ENCODE measurements at places on chromosomes 11 and 22.

- DNase-seq: no peak
Measured at GRCh38 chr11:7964261-7964660, 986 bp downstream of the NLRP10 start.

DNA sequence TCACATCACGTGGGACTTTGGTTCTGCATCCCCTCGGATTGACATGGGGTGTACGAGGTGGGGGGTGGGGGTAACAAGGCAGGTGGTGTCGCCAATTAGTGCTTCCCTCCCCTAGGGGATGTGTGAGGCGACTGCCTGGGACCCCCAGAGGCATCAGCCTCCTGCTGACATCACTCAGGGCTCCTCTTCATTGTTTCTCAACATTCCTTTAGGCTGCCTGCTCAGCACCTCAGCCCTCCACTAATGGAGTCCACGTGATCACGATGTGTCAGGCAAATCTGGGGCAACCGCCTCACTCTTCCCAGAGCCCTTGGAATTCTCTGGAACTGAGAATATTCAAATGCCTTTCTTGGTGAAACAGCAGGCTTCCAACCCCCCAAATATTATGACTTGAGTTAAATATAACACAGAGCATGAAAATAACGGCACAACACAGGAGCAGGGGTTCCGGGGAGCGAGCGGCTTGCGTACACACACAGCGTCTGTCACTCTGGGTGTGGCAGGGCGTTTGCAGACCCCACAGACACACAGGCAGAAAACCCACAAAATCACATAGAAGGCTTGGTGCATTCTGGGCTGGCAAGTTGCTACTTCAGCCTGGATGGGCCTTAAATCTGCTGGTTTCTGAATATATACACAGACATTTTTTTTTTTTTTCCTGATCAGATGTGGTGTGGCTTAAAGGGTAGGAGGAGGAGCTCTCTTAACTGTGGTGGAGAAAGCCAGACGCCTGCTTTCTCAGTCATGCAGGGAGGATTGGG is 170.1 kb upstream of the CADM1 start:
- DNase-seq: no peak

GRCh38 chr22:50179937-50180726 is 5.6 kb upstream of the TRABD start:
- no peak for DNase-seq

GRCh38 chr11:211295-211694 is 3.8 kb downstream of the RIC8A start:
- DNase-seq: no peak

GRCh38 chr11:99693941-99694492 is 673.3 kb downstream of the CNTN5 start:
- peak; percentile 74 for DNase-seq

- DNase-seq: no peak
Measured at GRCh38 chr11:19577391-19577975, 135.2 kb upstream of the NAV2 start.

- no peak for DNase-seq
Measured at GRCh38 chr22:49856343-49856742, 2.7 kb downstream of the ZBED4 start.

GRCh38 chr11:120832481-120833238 is 191.2 kb upstream of the TBCEL start:
- no peak for DNase-seq

DNA sequence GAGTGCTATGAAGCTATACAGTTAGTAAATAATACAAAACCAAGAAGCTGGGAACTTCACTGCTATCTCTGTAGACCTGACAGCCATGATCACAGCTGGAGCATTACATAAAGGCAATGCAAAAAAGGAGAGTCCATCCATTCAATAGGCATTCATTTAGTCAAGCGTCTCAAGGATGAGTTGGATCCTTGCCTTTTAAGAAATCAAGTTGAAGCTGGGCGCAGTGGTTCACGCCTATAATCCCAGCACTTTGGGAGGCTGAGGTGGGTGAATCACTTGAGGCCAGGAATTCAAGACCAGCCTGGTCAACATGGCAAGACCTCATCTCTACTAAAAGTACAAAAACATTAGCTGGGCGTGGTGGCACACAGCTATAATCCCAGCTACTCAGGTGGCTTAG is 48.1 kb upstream of the ALKBH3 start:
- no peak for DNase-seq

DNA sequence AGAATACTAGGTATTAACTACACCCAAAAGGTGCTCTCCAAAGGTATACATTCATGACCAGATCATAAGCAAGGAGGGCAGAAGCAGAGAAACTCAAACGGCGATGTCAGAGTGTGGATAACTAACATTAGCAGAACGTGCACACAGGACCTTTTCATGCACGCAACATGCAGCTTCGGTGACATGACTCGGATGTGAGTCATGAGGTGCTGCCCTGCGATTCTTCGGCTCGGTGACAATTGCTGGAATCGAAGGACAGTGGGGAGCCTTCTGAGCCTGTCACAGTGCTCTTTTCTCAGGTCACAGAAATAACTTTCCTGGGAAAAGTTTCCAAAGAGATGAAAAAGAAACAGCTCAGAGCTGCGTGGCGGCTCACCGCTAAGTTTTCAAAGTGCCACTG is 418.5 kb upstream of the SYN3 start:
- no peak for DNase-seq

GRCh38 chr11:19252394-19253152 is 11.8 kb upstream of the E2F8 start:
- no peak for DNase-seq

DNA sequence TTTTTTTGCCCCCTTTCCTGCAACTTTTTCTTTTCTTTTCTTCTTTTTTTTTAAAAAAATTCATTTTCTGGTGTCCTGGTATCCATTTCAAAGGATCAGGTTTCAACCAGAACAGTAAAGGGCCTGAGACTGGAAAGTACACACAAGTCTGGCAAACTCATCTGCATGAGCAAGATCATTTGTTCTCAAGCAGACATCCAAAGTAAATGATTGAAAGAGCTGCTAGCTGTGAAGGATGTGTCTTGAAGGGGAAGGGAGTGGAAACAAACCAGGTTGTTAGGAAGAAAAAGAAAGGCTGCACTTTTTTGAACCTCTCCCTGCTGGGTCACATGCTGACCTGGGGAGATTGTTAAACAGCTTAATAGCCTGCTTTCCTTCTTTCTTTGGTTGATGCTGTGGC is 5.3 kb downstream of the YAP1 start:
- DNase-seq: peak; percentile 76

GRCh38 chr11:47524291-47524874 is 28.5 kb downstream of the CELF1 start:
- DNase-seq: no peak

GRCh38 chr11:124844664-124845079 is 20.6 kb upstream of the ROBO3 start:
- no peak for DNase-seq

GRCh38 chr11:109019342-109019936 is 354.6 kb downstream of the DDX10 start:
- DNase-seq: no peak

GRCh38 chr11:105491394-105491793 is 118.5 kb upstream of the GRIA4 start:
- DNase-seq: no peak

DNA sequence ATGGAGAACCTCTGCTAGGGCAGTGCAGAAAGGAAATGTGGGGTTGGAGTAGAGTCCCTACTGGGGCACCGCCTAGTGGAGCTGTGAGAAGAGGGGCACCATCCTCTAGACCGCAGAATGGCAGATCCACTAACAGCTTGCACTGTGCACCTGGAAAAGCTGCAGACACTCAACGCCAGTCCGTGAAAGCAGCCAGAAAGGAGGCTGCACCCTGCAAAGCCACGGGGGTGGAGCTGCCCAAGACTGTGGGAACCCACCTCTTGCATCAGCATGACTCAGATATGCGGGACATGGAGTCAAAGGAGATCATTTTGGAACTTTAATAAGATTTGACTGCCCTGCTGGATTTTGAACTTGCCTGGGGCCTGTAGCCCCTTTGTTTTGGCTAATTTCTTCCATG is 8.7 kb downstream of the TSKU start:
- peak; percentile 72 for DNase-seq

- no peak for DNase-seq
Measured at GRCh38 chr22:35697142-35697541, 20.5 kb upstream of the APOL5 start.

DNA sequence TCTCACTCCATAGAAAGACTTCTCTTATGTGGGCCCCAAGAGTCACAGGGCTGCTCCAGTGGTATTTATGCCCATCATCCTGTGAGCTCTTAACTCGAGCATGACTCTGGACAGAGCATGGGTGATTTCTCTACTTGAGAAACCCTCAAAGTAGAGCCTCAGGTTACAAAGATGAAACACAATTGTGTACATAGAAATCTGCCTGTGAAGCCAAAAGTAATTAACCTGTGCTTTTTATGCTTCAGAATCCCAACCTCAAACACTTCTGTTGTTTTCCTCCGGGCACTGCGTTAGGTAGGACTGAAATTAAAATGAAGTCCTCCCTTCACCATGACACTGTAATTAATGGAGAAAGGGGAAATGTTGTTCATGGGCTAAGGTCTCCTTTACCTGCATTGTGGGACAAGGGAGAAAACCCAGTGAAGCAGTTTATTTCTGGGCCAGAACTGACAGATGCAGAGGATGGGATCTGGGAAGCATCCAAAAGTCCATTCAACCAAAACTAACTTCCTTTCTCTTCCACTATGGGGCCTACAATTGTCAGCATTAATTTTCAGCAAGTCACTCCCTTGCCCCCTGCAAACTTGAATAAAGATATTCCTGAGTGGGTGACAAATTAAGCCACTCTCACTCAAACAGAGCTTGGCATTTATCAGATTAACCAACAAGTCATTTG is 24.1 kb upstream of the POU2AF1 start:
- DNase-seq: no peak

- no peak for DNase-seq
Measured at GRCh38 chr22:27111796-27112672, 454.6 kb downstream of the MIAT start.

- DNase-seq: no peak
Measured at GRCh38 chr11:26904132-26904531, 89.8 kb upstream of the FIBIN start.

DNA sequence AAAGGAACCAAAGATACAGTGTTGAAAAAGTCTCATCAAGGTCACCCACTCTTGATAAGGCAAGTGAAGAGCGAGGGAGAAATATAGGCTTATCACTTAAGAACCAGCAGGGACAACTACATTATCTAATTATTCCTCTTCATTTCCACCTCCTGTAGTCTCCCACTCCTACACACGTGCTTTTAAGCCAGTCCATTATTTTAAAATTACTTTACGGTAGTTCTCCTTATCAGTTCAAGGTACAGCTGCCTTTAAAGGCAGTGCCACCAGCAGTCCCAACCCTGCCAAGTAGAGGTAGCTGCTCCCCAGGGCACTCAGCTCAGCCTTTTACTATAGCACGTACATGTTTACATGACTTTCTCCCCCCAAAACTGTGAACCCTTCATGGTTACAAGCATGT is 161.5 kb upstream of the BLID start:
- no peak for DNase-seq

GRCh38 chr11:122334546-122335339 is 218.7 kb upstream of the BLID start:
- no peak for DNase-seq

DNA sequence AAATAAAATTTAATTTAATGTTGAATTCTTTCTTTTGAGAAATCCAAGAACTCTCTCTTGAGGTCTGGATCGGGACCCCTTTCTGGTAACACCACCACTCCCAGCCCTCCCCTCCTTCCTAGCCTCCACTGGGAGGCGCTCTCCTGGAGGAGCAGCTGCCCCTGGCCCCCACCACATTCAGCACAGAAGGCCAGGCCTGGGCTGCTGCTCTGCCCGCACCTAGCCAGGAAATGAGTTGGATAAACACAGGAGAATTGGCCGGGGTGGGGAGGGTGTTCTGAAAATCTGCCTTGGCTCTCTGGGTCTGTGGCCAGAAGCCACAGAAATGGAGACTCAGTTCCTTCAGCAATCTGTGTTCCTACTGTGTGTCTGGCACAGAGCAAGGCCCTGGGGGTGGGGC is 31.2 kb downstream of the C22orf42 start:
- no peak for DNase-seq

DNA sequence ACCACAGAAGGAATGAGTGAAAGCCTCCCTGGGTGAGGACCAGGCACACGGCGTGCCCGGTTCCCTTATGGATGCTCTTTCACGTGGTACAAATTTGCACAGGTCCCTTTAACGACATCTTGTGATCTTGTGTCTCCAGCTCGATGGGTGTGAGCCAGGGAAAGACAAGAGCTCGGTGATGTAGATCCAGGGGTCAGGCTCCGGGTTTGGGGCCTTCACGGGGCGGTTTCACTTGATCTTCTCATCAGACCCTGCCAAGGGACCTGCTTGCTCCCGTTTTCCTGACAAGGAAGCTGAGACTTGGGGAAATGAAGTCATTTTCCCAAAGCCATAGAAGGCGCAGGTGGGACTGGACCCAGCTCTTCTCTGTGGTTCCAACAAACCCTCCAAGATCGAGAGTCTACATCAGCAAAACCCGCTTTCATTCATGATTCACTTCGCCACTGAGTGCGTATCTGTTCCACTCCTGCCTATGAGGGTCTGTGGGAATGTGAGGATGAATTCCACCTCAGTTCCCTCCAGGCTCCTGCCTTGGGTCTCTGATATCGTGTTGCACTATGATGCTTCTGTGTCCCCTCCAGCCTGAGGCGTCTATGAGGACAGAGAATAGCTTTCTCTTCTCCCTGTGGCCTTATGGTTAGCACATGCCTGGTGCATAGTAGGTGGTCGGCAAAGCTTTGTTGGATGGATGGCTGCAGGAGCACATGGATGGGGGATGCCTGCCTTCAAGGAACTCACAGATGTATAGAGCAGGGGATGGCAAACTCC is 45.0 kb upstream of the ANO1 start:
- DNase-seq: no peak

DNA sequence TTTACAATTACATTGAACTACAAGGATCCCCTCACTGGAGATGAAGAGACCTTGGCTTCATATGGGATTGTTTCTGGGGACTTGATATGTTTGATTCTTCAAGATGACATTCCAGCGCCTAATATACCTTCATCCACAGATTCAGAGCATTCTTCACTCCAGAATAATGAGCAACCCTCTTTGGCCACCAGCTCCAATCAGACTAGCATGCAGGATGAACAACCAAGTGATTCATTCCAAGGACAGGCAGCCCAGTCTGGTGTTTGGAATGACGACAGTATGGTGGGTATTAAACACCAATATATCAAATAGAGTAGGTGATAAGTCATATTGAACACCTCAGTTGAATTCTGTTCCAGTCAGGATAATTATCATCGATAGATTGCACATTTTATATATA is 4.4 kb downstream of the FBXO7 start:
- no peak for DNase-seq

Data from skeletal muscle cell (primary cell).